ENCODE measurements at places on chromosomes 3 and 15.

DNA sequence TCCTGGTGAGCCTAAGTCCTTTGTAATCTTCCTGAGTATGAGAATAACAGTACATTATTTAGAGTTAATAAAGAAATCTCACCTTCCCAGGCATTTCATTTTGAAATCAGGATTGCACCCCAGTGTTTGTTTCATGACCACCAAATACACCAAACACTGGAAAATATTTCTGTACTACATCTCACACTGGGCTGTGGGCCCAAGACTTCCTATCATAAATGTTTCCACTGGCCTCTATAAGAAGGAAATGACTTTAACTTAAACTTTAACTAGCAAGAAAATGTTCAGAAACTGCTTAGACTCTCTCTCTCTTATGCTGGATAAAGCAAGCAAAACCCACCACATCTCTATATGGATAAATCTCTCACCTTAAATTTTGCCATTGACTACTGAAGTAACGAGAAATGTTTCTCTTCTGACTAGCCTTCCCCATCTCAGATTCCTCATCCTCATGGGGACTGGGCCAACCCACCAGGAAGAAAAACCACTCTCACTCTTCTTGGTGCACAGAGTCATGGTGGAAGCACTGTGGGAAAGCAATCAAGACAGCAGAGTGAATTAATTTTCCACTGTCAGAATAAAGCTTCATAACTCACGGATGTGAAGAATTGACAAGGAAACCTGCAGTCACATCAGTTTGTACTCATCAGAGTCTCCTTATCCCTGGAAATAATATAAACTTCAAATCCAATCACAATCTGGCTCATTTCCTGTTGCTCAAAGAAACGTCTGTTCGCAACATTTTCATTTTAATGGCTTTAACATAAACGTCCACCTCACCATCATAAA lies 859.6 kb downstream of the EPHA3 start:
- no peak for DNase-seq

- no peak for DNase-seq
These were observed 136.1 kb upstream of the IGSF10 start for GRCh38 chr3:151596940-151597339.

GRCh38 chr15:64476550-64476949 lies 16.2 kb downstream of the ZNF609 start:
- no peak for DNase-seq

DNA sequence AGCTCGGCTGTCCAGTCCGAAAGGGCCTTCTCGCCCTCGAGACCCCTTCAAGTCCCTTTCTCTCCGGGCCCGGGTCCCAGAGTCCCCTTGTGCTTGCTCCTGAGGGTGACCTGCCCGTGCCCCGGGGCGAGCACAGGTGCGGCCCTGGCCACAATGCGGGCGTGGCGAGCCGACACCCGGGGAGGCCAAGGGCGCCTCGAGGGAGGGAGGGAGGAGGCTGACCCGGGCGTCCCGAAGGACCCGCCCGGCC lies 810 bp upstream of the MEF2A start:
- no peak for DNase-seq

GRCh38 chr3:49928481-49929017 lies 1.1 kb downstream of the MON1A start:
- no peak for DNase-seq

- DNase-seq, result no peak
These were observed 48.3 kb downstream of the PRTG start for GRCh38 chr15:55694652-55695150.

- DNase-seq, result no peak
These were observed 10.7 kb downstream of the HMCES start for GRCh38 chr3:129289201-129289921.

- no peak for DNase-seq
These were observed 14.1 kb downstream of the KLF15 start for GRCh38 chr3:126342991-126343648.

GRCh38 chr3:158718490-158719170 lies 13.6 kb downstream of the RARRES1 start:
- no peak for DNase-seq

- DNase-seq, result no peak
These were observed 103.6 kb upstream of the RASGRP1 start for GRCh38 chr15:38667890-38668850.

All from stimulated activated CD4-positive, alpha-beta T cell treated with anti-CD3 and anti-CD28 coated beads, Interleukin-1b, Interleukin-23, amount 100 ng/mL, for 24 hours (primary cell).